ENCODE measurements at places on chromosomes 3 and 15.

GRCh38 chr3:24385012-24385615, 109.5 kb downstream of the THRB start:
- no peak for DNase-seq

GRCh38 chr3:183435661-183436060, 7.2 kb upstream of the MCF2L2 start:
- no peak for DNase-seq

DNA sequence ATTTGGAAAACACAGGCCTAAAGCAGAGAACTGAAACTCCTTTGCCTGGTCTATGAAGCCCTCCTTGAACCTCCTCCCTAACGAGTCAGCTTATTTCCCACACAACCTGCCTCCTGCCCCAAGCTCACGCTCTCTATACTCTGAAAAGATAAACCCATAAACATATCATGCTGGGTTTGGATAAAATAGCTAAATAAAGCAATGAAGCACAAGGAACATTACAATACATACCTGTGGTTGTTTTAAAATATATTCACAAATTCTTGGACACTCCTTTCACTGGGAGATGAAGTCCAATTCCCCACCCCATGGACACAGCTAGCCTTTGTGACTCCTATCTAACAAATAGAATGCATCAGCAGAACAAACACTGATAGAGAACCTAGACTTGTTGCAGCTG, 98.2 kb downstream of the PLCH1 start:
- DNase-seq, result no peak

DNA sequence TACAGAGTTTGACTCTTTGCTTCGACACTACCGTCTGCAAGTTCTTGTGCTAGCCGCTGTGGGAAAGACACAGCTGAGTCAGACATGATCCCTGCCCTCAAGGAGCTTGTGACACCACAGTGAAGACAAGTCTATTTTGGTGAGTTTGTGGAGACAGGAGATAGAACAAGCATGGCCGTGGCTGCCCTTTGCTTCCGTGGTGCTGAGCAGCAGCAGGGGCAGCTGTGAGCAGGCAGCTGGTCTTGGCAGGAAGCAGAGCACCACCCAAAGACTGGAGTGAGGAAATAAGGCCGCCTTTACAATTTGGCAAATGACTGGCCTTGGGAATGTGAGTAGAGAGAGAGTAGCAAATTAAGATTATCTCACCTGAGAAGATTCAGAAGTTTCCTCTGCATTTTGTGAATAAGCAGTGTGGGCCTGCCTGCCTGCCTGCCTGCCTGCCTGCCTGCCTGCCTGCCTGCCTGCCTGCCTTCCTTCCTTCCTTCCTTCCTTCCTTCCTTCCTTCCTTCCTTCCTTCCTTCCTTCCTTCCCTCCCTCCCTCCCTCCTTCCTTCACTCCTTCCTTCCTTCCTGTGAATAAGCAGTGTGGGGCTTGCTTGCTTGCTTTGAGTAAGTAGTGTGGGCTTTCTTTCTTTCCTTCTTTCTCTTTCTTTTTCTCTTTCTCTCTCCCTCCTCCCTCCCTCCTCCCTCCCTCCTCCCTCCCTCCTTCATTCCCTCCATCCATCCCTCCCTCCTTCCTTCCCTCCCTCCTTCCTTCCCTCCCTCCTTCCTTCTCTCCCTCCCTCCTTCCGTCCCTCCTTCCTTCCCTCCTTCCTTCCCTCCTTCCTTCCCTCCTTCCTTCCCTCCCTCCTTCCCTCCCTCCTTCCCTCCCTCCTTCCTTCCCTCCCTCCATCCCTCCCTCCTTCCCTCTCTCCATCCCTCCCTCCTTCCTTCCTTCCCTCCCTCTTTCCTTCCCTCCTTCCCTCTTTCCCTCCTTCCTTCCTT, 1.6 kb upstream of the GCNT3 start:
- no peak for DNase-seq

DNA sequence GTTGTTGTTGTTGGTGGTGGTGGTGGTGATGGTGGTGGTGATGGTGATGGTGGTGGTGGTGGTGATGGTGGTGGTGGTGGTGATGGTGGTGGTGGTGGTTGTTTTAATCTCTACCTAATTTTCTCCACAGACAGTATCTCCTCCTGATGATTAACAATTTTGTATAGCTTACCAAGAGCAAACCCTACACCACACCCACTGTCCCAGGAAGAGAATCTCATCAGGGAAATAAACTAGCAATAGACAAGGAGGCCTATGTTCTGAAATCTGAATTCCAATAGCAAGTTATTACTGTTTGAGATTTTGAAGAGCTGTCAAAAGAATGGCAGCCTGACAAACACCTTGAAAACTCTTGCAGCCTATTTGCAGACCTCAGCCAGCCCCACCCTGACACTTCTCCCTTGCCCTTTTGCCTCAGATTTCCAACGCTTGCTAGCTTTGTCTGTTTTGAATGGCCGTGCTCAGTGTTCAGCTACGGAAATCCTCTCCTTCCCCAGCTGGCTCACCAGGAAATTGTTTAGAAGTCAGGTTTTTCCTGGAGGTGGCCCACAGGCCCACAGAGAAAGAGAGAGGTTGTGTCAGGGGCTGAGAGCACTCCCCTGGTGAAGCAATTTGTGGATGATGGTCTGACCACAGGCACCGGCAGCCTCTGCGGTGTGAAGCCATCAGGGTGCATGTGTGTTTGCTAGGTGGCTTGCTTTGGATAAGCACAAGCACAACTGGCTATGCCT, 101.6 kb downstream of the MAGI1 start:
- no peak for DNase-seq
